Stimulated activated CD8-positive, alpha-beta memory T cell treated with anti-CD3 and anti-CD28 coated beads, Interleukin-4, amount 100 ng/mL, for 4 hours (primary cell): ENCODE measurements at places on chromosomes 3 and 15.

GRCh38 chr3:147760941-147761340 lies 351.8 kb downstream of the ZIC1 start:
- DNase-seq = no peak

DNA sequence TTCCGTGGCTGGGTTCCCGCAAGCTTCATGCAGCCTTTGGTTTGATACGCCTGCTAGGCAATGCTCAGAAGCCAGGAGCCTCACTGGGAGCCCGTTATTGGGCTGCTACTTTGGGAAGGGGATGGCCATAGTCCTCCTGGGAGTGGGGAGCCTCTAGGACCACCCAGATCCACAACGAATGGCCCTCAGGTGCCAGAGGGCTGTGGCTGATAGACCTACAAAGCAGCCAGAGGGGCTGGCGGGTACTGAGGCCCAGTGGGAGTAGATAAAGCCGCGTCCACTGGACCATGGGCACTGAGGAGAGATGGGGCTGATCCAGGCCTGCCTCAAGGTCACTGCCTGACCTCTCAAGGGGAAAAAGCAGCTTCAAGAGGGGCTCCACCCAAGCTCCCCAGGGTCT lies 714 bp downstream of the GNAT1 start:
- no peak for DNase-seq

- DNase-seq = no peak
Observed at GRCh38 chr15:28994831-28995596, 109.2 kb downstream of the APBA2 start.

- DNase-seq = no peak
Observed at GRCh38 chr3:37248164-37248563, 73.8 kb upstream of the LRRFIP2 start.

DNA sequence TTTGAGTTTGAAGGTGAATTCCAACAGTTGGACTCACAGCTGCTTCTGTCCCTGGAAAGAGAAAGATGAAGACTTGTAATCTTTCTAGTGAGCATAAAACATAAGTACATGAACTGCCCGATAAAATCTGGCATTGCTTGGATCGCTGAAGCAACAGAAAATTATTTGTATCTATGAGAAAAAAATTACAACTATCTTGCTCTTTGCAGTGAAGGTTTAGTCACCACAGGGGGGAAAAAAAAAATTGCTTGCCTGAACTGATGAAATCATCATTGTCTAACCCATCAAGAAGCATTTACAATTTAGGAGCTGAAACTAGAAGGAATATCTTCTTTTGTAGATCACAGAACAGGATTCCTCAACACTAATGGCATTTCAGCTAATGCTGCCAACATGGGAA lies 20.0 kb downstream of the TMEM207 start:
- no peak for DNase-seq

DNA sequence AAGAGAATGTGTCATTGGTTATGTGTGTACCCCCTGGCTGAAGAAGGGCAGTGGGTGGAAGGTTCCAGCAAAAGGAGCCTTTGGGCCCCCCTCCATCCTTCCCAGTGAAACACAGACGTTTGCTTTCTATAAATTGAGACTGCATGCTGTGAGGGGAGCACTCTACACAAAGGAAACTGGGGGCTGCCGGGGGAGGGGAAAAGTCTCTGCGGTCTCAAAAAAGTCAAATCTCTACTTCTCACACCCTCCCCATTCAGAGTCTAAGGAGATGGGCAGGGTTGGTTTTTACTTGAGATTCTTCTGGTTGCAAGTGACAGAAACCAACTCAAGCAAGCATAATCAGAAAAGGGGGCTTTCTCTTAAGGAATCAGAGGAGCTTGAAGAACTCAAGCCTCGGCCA lies 50.1 kb upstream of the TLE3 start:
- no peak for DNase-seq

GRCh38 chr15:62976301-62976881 lies 66.2 kb upstream of the TPM1 start:
- no peak for DNase-seq

DNA sequence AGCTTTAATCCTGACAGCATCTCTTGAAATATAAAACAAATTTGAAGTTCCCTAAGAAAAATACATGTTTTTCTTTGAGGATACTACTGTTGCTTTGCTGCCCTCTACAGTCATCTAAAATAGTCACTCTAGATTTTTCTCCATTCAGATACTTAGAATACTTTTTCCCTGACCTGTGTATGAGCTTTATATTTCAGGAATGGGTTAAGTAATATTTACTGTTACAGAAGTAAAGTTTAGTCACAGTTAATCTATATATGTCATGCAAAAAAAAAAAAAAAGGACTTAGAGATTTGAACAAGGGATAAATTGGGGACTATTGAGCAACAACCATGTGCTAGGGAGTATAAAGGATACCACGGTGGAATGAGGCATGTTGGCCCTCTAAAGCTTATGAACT lies 8.8 kb downstream of the NECTIN3 start:
- no peak for DNase-seq

DNA sequence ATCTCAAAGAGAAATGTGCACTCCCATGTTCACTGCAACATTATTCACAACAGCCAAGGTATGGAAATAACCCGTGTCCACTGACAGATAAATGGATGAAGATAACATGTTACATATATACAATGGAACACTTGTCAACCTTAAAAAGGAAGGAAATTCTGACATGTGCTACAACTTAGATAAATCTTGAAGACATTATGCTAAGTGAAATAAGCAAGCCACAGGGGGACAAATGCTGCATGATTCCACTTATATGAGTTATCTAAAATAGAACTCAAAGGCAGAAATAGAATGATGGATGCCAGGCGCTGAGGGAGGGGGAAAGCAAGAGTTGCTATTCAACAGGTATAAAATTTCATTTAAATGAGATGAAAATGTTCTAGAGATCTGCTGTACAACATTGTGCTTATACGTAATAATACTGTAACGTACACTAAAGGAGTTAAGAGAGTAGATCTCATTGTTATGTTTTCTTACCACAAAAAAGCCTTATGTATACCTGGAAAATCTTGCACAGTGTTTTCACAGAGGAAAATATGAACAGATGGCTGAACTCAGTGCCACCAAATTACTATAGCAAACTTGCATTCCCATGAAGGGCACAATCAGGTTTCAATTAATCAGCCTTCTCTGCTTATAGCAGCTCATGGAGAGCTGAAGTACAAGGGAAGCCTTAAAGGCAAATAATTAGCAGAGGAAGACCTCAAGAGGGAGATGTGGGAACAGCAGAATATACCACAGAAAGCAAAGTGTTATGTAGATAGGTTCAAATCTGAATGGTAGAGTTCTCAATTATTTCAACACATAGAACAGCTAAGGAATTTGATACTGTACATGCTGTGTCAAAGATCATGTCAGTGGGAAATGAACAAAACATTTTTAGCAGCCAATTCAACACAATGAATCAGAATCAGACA lies 8.1 kb upstream of the VPS39 start:
- no peak for DNase-seq

DNA sequence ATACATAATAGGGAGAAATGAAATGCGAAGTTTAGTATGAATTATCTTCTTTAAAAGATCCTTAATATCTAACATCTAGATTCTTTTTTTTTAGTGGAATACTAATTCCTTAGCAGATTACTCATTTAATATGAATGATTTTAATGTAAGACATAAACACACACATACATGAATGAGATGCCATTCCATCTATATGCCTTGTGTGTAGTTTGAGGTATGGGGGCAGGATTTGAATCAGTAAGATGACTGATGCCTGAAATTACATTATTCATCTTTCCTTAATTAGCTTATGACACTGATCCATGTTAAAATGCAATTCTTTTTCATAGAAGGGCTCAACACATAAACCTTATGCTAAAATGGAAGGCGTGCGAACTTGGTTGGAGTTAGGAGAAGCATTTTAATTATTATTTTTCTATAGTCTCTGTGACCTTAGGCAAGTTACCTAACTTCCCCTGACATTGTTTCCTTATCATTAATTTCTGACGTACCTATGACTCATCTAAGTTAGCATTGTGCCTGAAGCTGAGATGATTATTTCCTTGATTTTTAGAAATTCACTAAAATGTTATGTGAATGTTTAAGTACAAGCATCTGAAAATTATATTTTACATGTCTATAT lies 10.8 kb upstream of the BNIP2 start:
- no peak for DNase-seq

GRCh38 chr15:29475096-29475495 lies 205.5 kb upstream of the NSMCE3 start:
- no peak for DNase-seq

GRCh38 chr3:135667061-135667460 lies 298.5 kb upstream of the PPP2R3A start:
- no peak for DNase-seq

DNA sequence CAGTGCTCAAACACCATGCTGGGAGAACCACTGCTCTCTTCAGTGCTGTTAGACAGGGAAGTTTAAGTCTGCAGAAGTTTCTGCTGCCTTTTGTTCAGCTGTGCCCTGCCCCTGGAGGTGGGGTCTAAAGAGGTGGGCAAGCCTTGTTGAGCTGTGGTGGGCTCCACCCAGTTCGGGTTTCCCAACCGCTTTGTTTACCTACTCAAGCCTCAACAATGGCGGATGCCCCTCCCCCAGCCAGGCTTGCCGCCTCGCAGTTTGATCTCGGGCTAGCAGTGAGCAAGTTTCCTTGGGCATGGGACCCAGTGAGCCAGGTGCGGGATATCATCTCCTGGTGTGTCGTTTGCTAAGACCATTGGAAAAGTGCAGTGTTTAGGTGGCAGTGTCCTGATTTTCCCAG lies 670.2 kb upstream of the ALCAM start:
- no peak for DNase-seq

- no peak for DNase-seq
Observed at GRCh38 chr3:14798231-14798630, 20.5 kb upstream of the FGD5 start.

GRCh38 chr3:132983143-132983770 lies 54.9 kb upstream of the TMEM108 start:
- no peak for DNase-seq

DNA sequence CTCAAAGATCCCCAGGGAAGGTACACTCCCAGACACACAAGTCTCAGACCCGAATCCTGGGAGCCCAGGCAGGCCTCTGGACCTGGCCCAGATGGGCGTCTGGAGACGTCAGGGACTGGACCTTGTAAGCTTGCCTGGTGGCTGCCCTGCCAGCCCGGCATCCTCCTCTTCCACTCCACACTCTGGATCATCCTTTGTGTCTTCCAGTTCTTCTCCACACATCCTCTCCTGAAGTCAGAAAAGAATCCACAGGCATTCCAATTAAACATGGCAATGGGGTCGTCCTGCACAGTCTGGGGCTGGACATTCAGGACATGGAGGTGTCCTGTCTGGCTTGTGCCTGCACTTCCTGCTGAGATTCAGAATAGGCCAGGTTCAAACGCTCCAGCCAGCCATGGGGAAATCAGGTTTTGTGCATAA lies 208.8 kb upstream of the IGF1R start:
- DNase-seq = no peak

DNA sequence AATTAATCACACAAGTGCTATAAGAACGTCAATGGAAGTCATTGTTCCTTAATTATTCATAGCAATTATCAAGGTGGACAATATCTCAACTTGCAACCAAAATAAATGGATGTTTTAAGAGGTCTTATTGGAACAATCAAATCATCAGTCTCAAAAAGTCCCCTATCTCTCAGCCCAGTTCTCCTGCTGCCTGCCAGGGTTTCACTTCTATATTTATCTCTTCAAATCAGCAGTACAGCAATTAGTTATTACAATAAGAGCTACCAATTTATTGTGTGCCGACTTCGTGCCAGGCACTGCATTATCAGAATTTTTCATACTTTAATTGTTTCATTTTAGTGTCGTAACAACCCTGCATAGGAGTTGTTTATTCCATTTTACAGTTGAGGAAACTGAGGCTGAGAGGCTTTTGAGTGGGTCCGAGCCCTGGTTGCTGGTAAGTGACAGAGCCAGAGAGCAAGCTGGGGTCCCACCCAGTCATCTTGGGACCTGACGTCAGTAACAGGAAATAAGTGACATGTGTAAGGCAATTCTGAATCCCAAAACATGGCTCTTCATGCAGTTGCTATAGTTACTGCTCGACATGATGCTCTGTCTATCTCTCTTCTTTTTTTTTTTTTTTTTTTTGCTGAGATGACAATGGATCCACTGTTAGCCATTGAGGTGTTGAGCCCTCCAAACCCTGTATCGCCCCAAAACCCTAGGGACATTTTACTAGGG lies 8.8 kb upstream of the KCTD6 start:
- DNase-seq = no peak

DNA sequence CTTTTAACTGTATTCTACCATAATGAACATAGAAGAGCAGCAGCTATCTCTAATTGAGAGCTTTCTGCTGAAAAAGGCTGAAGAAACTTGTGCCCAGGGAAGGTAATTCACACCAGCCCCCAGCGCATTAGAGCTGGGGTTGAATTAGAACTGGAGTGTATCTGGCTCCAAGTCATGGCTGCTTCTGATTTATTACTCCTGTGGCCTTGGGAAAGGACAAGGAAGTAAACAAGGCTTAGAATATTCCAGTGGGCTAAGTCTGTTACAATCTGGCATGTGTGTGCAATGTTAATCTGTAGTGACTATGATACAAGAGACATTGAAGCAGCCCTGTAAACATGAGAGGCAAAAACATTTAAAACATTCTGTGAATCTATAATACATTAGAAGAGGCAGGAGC lies 18.1 kb downstream of the CPA3 start:
- DNase-seq = no peak

- no peak for DNase-seq
Observed at GRCh38 chr3:49098429-49098828, 4.6 kb upstream of the QRICH1 start.

- no peak for DNase-seq
Observed at GRCh38 chr3:94256888-94257813, 194.3 kb downstream of the NSUN3 start.

- no peak for DNase-seq
Observed at GRCh38 chr15:98648654-98649471, 524 bp downstream of the IGF1R start.

DNA sequence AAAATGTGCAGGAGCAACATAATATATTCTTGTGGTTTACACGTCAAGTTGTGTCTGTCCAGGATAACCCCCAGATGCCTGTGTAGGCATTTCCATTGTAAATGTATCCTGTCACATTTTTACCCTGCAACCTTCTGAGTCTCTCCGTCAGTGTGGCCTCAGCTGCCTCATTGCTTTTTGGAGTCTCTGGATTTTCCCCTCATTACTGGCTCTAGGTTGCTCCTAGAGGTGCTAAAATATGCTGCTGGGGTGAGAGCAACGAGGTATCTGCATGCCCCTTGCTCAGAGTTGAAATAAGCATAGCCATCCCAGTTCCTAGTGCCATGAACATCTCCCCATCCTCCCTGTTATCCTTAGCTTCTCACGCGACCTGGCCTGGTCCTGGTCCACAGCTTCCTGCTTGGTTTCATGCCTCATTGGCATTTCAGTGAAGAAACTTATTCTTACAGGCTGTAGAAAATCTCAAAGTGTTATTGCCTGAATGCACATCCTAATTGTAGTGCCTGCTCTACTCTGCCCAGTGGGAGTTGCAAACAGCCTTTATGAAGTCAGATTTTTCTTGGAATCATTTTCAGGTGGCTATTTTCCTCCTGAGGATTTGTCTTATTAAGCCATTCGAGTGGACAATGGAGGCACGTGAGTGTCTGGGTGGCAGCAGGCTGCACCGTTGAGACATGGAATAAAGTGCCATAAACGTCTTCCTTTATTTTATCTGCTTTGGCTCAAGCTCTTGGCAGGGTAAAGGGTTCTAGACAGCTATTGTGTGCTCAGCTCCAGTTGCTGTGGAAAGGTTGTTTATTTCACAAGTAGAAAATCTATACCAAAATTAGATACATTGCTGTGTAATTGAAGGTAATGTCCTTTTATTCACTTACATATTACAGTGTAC lies 33.2 kb downstream of the OXNAD1 start:
- DNase-seq = no peak

- DNase-seq = no peak
Observed at GRCh38 chr15:89487791-89488190, 8.6 kb downstream of the RHCG start.

GRCh38 chr3:166472015-166472414 lies 634.8 kb upstream of the BCHE start:
- DNase-seq = no peak
